Activated CD4-positive, alpha-beta memory T cell treated with anti-CD3 and anti-CD28 coated beads, Interleukin-2, amount 10 ng/mL, durations not matched to agents 7 days and 5 days (primary cell): ENCODE measurements at places on chromosomes 1 and 21. TPM values are rescaled to one million over a fixed set of nuclear protein-coding genes. Genes with fewer than 3 reads are reported as not detected.

The FMOD gene
- 0.23 TPM for total RNA-seq

The NR5A2 gene
- 0.13 TPM for total RNA-seq

The ST6GALNAC5 gene
- total RNA-seq = not detected

DNA sequence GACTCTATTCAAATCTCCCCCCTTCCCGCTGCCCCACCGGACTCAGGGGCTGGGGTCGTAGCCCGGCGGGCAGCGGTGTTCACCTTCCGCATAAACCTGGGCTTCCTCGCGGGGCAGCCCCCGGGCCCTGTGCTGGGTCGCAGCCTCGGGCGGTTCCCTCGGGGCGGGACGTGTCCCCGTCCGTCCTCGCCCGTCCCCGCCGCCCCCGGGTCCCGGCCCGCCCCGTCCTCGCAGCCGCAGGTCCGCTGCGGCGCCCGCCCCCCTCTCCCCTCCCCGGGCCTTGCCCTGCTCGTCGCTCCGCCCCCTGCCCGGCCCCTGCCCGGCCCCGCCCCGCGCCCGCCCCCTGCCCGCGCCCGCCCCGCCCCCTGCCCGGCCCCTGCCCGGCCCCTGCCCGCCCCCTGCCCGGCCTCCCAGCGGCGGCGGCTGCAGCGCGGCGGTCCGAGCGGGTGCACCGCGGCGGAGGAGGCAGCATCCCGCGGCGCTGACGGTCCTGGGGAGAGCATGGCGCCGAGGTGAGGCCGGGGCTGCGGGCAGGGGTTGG, at the start of gene COL18A1:
TSS of gene COL18A1 (plus strand) at position 436 of the 541 bp plus-strand sequence. CDS start at position 502, 66 bp downstream.
- no peak for DNase-seq
- peak within 1 kb of the TSS; percentile 45 for H3K4me3 ChIP-seq
- no peak within 1 kb of the TSS for H3K27ac ChIP-seq
- peaks cover 53% of the 10 kb centered on the region for H3K27me3 ChIP-seq
- peaks cover 3% of the 10 kb centered on the region for H3K36me3 ChIP-seq
- H3K4me1 ChIP-seq = peaks cover 11% of the 10 kb centered on the region

GRCh38 chr1:170556917-170557316, 25.0 kb downstream of the GORAB start:
- DNase-seq = no peak
- H3K4me1 ChIP-seq = no peaks in the 10 kb centered on the region
- H3K36me3 ChIP-seq = peaks cover 21% of the 10 kb centered on the region
- H3K27ac ChIP-seq = no peak overlapping the region

- no peaks in the 10 kb centered on the region for H3K4me1 ChIP-seq
- no peak overlapping the region for H3K4me3 ChIP-seq
- no peaks in the 10 kb centered on the region for H3K36me3 ChIP-seq
These were observed 6.7 kb upstream of the CHD1L start for GRCh38 chr1:147235822-147236221.

- H3K4me1 ChIP-seq = no peaks in the 10 kb centered on the region
- H3K36me3 ChIP-seq = peaks cover 25% of the 10 kb centered on the region
- no peak overlapping the region for H3K27ac ChIP-seq
- DNase-seq = no peak
- H3K4me3 ChIP-seq = no peak overlapping the region
These were observed 42.6 kb upstream of the EDN2 start for GRCh38 chr1:41526956-41527561.

DNA sequence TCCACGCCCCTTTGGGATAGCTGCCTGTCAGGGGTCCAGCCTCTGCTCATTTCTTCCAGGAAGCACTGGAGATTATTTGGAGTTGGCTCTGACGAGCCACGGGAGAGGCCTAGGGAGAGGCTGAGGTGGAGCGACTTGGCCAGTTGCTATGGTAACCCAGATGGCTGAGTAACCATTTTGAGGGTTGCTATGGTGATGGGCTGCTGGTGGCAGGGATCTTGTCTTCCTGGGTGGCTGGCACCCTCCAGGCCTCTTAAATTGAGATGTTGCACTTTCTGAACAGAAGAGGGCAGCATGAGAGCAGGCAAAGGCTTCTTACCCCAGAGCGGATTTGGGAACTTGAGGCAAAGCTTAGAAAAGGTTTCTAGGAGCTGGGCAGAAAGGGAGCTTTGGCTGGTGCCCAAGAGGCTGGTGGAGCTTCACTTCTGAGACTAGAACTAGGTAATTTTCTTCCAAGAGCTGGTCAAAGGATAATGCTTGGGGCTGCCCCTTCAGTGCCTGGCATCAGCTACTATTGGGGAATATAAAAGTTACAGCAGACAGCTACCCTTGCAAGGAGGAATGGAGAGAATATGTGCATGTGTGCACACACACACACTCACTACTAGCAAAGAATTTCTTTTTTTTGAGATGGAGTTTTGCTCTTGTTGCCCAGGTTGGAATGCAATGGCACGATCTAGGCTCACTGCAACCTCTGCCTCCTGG, 72.5 kb downstream of the NDUFS5 start:
- no peak overlapping the region for H3K27ac ChIP-seq
- no peaks in the 10 kb centered on the region for H3K36me3 ChIP-seq
- peak; percentile 71 for DNase-seq
- no peak overlapping the region for H3K4me3 ChIP-seq

DNA sequence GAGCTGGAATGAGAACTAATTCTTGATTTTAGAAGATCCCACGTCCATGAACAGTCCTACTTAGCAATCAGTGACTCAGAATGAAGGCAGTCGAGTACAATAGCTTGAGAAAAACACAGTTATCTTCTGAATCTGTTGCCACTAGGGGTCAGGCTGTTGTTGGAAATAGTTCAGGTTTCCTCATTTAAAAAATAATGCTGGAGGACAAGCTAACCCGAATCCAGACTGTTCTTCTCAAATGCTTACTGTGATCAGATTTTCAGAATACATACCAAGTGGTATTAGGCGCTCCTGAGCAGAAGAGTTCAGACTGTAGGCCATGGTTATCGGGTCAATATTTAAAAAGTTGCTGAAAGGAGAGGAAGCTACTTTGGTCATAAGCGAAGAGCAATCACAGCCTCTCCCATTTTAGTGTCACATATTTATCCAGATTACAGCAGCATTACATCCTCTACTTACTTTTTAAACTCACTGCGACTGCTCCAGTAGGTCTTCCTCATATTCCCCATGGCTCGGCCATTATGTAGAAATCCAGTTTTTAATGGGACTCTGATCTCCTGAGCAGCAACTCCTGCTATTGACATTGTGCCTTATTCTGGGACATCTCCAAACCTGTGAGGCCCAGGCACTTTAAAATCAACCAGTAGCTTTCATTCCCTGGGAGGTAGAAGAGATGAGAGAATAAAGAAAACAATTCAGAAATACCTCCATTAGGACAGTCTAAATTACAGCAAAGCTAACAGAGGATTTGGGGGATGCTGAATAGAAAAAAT, 10.9 kb downstream of the ERRFI1 start:
- H3K4me1 ChIP-seq = no peaks in the 10 kb centered on the region
- H3K27me3 ChIP-seq = peaks cover 16% of the 10 kb centered on the region
- H3K27ac ChIP-seq = no peak overlapping the region
- no peaks in the 10 kb centered on the region for H3K36me3 ChIP-seq

GRCh38 chr1:92743221-92743620, 41.7 kb downstream of the EVI5 start:
- no peaks in the 10 kb centered on the region for H3K36me3 ChIP-seq
- DNase-seq = no peak
- H3K27me3 ChIP-seq = peaks cover 18% of the 10 kb centered on the region
- H3K4me3 ChIP-seq = no peak overlapping the region
- no peaks in the 10 kb centered on the region for H3K4me1 ChIP-seq
- H3K27ac ChIP-seq = no peak overlapping the region

DNA sequence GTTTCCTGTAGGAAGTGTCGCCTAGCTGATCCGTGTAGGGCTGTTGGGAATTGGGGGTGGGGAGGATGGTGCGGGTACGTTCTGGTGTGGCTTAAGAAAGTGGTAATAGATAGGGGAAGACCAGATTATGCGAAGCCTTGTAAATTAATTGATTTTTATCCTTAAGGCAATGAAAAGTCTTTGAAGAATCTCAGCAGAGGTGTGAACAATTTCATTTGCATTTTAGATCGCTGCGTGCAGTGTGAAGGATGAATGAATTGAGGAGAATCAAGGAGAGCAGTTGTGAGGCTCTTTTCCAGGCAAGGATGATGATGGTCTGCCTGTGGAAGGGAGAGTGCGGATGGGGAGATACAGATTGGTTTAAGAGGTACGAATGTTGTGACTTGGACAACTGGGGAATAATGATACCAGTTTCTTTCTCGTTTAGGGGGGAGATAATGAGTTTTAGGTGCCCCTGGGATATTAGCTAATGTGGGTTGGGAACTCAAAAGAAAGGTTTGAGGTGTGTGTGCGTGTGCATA, 813 bp upstream of the DEDD start:
- H3K36me3 ChIP-seq = peaks cover 32% of the 10 kb centered on the region
- no peak overlapping the region for H3K4me3 ChIP-seq
- peaks cover 39% of the 10 kb centered on the region for H3K4me1 ChIP-seq
- H3K27ac ChIP-seq = no peak overlapping the region
- no peak for DNase-seq

- no peak for DNase-seq
- H3K27ac ChIP-seq = no peak overlapping the region
- no peaks in the 10 kb centered on the region for H3K36me3 ChIP-seq
These were observed 70.2 kb upstream of the CDC42BPA start for GRCh38 chr1:227388214-227389168.

DNA sequence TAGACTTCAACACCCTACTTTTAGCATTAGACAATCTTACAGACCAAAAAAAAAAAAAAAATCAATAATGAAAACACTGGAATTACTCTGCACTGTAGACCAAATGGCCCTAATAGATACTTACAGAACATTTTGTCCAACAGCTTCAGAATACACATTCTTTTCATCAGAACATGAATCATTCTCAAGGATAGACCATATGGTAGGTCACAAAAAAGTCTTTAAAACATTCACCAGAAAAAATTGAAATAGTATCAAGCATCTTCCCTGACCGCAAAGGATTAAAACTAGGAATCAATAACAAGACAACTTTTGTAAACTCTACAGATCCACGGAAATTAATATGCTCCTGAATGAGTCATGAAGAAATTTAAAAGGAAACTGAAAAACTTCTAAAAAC, 22.5 kb downstream of the ZNF670 start:
- peaks cover 28% of the 10 kb centered on the region for H3K36me3 ChIP-seq
- no peak overlapping the region for H3K27ac ChIP-seq
- H3K27me3 ChIP-seq = no peaks in the 10 kb centered on the region

GRCh38 chr1:184285401-184286087, 101.3 kb upstream of the C1orf21 start:
- DNase-seq = no peak
- H3K36me3 ChIP-seq = no peaks in the 10 kb centered on the region
- H3K4me3 ChIP-seq = no peak overlapping the region
- no peaks in the 10 kb centered on the region for H3K4me1 ChIP-seq
